ENCODE measurements at places on chromosomes 12 and 14.
A peak's percentile ranks its signal among the peaks of the same experiment; 100 is the strongest.

DNA sequence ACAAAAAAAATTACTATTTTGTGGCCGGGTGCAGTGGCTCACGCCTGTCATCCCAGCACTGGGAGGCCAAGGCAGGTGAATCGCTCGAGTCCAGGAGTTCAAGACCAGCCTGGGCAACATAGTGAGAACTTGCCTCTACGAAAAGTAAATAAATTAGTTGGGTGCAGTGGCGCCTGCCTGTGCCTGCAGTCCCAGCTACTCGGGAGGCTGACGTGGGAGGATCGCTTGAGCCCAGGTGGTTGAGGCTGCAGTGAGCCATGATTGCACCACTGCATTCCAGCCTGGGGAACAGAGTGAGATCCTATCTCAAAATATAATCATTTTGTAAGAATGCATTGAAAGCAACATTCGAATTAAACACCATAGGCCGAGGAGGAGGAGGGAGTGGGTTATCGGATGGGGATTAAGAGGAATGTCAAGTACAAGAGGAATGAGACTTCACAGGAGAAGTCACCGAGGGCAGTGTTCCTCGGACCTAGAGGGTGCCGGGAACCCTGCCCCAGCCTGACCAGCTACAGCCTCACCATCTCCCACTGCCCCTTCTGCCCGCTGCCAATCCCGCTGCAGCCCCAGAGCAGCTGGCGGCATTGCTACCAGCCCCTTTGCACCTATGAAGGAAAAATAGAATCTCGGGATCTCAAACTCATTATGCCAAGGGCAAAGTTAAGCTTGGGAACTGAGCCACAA is 32.6 kb upstream of the AACS start:
- no peak for DNase-seq

DNA sequence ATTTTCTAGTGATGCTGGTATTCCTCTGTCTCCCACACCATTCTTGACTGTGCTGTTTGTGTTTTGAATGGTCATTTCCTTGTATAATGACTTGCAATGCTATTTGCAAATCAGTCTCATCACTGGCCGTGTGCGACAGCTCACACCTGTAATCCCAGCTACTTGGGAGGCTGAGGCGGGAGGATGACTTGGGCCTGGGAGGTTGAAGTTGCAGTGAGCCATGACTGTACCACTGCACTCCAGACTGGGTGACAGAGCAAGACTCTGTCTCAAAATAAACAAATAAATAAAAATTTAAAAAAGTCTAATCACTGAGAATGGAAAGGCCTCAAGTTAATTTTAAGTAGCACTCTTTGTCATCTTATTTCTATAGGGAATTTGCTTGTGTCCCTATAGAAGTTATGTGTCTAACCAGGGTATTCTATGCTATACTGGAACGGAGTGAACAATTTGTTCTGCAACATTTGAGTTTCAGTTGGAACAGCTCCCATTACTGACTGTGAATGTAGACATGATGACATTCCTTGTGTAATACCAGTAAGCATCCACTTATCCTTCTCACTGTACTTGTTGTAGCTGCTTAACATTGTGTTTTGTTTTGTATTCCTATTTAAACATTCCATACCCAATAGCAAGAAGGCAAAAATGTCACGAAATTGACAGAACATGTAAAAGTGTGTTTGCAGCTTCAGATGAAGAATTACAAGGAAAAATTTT is 126.3 kb downstream of the MGST1 start:
- DNase-seq: no peak

GRCh38 chr14:31934767-31935266 is 142.3 kb upstream of the ARHGAP5 start:
- DNase-seq: no peak

- DNase-seq: no peak
Measured at GRCh38 chr14:28695109-28695508, 71.5 kb upstream of the FOXG1 start.

- no peak for DNase-seq
Measured at GRCh38 chr14:101024686-101025085, 121.2 kb upstream of the RTL1 start.

DNA sequence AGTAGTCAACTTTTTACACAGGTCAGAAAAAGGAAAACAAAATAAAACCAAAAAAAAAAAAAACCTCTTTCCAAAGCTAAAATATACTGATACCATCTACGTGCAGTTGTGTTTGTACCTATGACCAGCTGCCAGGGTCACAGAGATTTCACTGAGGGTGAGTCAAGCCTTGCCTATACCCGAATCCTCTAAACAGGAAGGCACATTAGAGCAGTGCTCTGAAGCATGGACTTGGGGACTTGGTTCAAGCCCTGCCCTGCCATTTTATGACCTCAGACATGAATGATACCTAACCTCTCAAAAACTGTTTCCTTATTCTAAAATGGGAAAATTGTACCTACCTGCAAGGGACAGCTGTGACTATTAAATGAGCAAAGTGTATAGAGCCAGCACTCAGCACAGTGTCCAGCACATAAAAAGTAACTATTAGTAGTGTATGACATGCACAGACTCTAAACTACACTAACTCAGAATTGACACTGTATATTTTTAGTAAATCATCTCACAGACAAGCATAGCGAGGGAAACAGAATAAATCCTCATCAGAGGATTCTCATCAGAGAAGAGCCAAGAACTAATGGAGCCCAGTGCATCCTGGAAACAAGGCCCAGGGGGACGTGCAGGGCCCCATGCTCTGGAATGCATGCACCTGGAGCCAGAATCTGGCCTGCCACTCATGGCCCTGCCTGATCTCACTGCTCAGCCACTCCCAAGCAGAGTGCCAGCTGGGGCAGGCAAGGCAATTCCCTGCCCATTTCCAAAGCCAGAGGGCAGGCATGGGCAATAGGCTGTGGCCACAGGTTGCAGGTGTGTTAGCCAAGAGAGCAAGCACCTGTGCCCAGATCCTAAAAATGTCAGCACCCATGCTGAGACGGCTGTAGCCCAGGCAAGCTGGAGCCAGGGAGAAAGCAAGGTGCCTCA is 57.0 kb downstream of the NT5DC3 start:
- no peak for DNase-seq

DNA sequence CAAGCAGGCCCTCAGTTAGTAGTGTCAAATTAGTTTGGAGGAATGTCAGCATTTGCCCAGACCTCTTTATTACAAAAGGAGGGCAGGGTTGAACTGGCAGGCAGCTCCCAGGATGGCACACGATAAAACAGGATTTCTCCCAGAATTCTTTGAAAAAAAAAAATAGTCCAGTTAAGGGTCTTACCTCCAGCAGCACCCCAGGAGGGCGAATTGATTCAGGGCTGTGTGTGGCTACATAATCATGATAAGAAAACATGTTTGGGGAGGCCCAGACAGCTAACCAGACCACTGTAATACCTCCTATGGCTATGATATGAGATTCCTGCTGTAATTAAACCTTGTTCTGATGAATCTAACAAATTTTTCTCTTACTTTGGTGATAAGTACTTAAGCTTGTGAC is 38.8 kb upstream of the NT5DC3 start:
- no peak for DNase-seq

DNA sequence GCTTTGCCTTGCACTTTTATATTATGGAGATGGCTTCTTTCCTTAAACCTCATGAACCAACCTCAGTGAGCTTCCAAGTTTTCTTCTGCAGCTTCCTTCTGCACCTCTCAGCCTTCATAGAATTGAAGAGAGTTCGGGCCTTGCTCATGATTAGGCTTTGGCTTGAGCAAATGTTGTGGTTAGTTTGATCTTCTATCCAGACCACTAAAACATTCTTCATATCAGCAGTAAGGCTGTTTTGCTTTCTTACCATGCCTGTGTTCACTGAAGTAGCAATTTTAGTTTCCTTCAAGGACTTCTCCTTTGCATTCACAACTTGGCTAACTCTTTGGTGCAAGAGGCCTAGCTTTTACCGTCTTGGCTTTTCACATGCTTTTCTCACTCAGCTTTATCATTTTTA is 125.4 kb downstream of the SNAPC1 start:
- no peak for DNase-seq

DNA sequence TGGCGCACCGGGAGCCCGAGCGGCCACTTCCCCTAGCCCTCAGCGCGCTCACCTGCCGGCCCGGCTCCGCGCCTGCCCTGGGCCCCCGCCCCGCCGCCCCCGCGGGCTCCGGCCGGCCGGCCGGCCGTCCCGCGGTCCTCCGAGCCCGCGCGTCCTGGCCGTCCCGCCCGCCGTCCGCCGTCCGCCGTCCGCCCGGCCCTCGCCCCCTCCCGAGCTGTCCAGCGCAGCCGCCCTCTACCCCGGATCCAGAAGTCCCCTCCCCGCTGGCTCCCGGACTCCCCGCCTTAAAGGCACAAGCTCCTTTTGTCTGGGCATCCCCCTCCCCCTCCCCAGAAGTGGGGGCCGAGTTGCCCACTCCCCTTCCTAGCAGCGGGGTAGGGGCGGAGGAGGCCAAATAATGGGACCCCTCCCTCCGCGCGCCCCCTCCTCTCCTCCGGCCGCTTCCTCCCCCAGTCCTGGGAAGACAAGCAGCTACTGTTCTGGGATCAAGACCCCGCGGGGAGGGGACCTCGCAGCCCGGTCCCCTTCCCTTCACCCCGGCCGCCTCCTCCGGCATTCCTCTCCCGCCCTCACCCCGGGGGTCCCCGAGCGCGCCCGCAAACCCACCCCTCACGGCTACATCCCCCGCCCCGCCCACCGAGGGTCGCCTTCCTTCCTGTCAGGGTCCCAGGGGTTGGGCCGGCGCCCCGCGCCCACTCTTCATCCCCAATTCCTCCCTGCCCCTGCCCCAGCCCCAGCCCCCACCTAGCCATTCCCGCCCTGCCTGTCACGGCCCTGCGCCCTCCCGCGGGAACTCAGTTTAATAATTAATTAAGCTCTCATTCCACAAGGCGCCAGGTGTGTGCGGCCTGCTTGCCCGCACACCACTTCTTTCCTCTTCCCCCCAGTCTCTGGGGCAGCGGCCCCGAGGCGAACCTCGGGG is at the start of gene ADCY6:
Gene ADCY6 (minus strand): TSS at position 236 of the 922 bp plus-strand sequence. CDS start 5,655 bp downstream, outside the sequence.
- peak; percentile 89 for DNase-seq

- peak; percentile 14 for DNase-seq
Measured at GRCh38 chr12:46983959-46984841, 95.2 kb upstream of the PCED1B start.

DNA sequence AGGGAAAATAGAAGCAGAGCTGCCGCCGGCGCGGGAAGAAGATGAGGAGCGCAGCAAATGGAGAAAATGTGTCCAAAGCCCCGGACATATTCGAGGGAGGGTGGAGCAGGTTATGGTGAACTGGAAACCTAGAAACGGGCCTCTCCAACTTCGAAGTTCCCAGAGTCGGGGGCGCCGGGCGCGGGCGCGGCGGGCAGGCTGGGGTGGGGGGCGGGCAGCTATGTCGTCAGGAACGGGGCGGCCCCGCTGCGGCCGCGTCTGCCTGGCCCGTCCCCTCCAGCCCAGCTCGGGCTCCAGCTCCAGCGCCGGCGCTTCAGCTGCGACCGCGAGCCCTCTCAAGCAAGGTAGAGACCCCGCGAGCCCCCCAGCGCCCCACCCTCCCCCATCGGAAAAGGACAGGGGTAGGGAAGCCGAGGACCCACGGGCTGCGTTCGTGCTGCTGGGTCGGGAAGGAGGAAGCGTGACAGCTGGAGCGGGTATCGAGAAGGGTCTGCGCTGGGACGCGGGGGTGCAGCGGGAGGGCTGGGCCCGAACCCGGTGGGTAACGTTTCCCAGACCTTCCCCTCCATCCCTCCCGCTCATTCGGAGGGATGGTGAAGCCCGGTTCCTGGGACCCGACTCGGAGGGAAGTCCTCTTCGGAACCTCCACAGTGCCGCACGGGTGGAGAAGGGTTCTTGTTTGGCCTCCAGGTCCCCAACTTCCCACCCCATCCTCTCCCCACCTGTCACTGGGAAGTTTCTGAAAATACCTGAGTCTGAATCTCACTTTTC is 1.0 kb downstream of the DGKA start:
- peak; percentile 72 for DNase-seq

DNA sequence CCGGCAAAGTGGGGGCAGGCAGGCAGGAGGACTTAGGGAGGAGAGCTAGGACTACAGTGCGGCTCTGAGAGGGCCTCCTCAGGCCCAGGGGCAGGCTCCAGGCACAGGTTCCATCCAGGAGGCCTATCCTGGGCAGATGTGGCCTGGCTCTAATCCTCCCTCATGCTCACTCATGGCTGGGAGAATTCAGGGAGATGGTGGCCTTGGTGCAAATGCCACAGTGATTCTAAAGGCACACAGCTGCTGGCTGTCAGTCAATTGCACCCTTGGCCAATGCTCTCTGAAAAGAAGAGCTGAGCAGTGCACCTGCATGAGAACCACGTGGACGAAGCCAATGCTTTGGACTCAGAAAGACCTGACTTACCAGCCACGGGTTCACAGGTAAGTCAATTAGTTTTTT is 89.6 kb downstream of the C12orf75 start:
- no peak for DNase-seq

- DNase-seq: no peak
Measured at GRCh38 chr14:73242357-73242901, 5.1 kb downstream of the PAPLN start.

DNA sequence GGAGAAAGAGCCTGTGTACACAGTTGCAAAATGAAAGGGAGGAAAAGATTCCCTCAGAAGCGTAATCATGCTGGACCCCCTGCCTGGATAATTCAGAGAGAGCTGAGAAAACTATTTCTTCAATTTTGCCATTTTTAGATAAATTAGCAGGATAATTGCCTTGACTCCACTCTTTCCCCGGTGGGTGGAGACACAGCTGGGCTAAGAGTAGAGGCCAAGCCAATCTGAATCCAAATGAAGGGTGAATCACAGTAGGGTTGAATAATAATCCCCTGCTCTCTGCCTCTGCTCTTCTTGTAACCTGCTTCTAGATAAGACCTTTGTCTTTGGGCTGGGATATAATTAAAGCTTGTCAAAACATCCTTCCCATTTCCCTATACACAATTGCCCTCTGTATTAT is 150.1 kb downstream of the CAPZA3 start:
- DNase-seq: no peak

DNA sequence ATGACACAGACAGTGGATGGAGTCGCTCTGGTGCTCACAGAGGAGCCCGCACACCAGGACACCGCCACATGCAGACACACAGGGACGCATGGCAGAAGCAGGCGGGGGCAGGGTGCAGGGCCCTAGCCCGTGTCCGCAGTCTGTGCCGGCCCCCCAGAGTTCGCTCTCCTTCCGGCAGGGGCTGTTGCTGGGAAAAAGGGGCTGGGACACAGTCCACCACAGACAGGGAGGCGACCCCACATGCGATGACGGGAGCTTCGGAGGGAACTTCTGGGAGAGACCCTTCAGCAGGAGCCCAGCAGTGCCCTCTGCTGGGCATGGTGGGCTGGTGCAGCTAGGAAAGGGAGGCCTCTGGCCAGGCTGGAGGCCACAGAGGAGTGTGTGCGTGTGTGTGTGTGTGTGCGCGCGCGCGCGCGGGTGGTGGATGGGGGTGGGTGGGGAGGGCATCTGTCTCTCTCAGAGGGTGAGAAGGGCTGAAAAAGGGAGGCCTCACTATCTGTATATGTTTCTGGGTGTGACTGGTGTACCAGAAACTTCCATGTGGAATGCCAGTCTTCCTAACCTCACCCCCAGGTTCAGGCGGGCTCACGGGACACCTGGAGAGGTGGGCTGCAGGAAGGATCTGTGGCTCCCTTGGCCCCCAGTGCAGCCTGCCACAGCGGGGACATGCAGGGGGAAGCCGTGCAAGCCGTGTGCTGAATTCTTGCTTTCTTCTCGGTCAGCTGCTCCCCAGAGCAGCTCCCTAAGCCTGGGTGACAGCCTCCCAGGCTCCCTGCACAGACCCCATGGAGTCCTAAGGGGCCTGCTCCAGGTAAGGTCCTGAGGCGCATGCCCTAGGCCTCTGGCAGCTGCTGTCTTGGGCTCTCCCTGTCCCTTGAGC is 60.7 kb downstream of the PLEKHG3 start:
- peak; percentile 80 for DNase-seq
